GM13977 (cell line): ENCODE measurements at places on chromosomes 4 and X.

GRCh38 chr4:15117270-15117946 lies 115.1 kb downstream of the CPEB2 start:
- no peak for DNase-seq

DNA sequence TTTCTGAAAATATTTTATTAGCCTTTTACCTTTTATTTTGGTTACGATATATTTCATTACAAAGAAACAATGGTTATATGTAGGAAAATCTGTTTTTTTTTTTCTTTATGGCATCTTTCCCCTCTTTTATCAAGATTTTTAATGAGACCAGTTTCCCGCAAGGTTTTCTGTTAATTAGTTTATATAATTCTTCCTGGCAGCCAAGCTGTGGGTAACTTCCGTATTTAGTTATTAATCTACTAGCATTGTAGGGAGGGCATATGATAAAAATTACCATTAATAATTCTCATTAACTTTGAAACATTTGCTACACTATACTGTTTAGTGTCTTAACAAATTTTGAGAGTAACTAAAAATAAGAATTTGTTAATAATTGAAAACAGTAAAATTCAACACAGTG lies 181.1 kb upstream of the GPRIN3 start:
- no peak for DNase-seq

DNA sequence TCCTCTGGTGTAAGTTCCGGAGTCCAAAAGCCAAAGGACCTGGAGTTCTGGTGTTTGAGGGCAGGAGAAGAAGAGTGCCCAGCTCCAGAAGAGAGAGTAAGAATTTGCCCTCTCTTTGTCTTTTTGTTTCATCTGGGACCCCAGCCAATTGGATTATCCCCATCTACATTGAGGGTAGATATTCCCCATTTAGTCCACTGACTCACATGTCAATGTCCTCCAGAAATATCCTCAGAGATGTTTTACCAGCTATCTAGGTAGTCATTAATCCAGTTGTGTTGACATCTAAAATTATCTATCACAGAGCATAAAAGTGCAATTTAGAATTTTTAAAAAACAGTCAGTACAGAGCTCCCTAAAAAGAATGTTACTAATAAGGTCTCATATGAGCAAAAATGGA lies 132.9 kb upstream of the TMEM47 start:
- DNase-seq = no peak

DNA sequence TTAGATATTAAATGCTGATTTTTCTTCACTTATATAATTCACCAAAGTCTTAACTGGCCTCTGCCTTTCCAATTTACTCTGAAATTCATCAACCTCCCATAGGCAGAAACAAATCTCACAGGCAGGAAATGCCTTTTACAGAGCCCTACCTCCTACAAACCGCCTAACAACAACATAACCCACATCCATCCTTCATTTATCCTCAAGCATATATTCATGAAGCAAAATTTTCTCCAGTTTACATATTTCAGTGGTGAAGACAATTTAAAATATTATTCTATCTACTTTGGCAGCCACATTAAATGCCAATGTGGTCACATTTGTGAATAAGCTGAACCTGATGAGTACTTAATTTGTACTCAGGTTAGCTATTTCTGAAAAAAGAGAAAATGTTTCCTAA lies 30.3 kb downstream of the SEPSECS start:
- no peak for DNase-seq

DNA sequence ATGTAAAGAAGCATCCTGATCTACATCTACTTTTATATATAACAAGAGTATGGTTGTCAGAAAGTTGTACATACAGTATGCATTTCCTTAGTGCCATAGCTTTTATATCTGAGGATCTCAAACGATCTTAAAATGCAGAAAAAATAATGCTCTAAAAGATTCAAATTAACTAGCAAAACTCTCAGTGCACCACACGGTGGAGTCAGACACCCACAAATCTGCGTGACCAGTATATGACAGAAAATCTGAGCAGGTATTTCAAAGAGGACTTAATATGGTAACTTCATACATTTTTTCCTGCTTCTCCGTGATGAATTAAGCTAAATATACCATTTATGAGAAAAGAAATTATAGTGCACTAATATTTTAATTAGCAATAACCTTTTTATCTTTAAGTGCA lies 803.0 kb downstream of the DMD start:
- peak; percentile 4 for DNase-seq

GRCh38 chrX:11397680-11398079 lies 104.5 kb downstream of the AMELX start:
- no peak for DNase-seq

GRCh38 chr4:55617587-55618197 lies 18.4 kb downstream of the NMU start:
- DNase-seq = peak; percentile 78

- DNase-seq = peak; percentile 81
Observed at GRCh38 chrX:49230500-49231232, 2.5 kb downstream of the CACNA1F start.

DNA sequence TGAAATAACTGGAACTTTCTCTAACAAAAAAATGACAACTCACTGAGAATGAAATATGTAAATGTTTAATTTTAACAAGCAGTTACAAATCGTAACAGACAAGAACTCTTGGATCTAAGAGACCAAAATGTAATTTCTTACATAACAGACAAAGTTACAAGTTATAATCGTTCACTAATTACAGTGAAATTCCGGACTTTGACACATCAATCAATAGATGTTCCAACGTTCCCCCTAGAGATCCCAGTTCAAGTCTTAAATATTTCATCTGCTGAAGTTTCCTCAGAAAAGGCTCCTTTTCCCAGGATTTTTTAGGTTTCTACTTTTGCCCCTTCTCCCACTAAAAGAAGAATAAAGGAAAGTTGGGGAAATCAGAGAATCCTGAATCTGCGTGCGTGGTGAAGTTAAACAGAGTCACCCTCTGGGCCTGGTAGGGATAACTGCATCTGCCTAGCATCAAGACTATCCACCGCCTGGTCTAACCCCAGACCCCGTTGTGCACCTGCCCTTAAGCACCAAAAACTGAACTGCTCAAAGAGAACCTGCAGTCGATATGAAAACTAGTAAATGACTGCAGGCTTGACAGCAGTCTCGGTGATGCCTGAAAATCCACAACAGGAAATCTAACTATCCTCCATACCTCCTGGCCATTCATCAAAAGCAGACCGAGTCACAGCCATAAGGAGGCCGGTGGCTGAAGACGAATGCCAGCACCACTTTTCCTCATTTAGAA lies 2.3 kb downstream of the IRF2 start:
- DNase-seq = peak; percentile 42

GRCh38 chr4:74374561-74375327 lies 9.8 kb downstream of the EREG start:
- no peak for DNase-seq

DNA sequence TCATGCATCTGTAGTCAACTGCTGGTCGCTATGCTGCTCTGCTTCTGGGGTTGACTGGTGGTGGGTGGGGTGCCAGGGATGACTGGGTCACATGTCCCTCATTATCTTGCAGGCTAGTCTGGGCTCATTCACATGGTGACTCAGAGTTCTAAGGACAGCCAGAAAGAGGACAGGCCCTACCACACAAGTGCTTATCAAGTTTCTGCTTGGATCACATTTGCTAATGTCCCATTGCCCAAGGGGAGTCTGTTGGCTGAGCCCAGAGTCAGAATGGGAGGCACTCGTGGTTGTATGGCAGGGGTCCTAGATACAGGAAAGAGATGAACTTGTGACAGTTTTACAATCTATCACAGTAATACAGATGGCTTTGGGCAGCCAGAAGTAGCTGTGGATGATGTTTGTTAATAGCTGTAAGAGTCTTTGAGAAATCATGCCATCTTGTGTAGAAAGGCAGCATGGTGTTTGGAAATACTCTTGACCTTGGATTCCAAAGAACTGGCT lies 221.3 kb downstream of the GPAT3 start:
- DNase-seq = no peak

DNA sequence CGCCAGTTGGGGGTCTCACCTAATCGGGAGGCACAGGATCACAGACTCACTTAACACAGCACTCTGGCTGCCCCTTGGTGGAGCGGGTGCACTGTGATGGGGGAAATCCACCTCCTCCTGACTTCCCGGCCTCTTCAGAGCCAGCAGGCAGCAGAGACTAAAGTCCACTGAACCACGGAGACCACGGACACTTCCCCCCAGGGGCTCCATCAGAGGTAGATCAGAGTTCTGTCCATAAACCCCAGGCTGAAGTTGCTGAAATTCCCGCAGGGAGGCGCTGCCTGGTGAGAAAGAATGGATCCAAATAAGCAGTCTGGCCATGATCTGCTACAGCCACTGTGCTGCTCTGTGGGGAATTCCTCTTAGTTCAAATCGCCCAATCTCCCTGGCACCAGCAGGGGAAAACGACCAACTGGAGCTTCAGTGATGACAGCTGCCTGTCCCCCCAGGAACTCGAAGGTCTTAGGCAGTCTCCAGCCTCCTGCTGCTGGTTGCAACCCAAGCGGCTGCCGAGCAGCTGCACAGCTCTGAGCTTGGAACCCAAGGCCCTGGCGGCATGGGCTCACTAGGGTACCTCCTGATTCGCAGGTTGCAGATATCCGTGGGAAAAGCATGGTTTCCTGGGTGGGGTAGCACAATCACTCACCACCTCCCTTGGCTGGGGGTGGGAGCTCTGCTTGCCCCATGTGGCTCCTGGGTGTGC lies 106.9 kb upstream of the DCAF12L2 start:
- no peak for DNase-seq

DNA sequence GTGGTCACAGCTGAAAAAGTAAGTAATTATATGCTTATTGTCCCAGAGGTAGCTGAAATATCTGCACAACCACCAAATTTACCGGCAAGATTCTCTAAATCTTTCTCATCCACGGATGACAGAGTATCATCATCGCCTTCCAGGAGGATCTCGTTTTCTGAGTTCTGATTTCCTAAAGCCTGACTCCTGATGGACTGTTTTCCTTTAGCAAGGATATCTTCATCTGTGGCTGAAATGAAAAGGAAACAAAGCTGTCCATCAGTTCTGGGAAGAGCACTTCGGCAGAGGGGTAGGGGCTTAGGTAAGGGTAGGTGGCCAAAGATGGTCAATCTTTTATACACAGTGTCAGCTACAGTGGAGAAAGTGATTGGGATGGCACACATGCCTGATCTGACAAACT lies 8.7 kb downstream of the MAB21L2 start:
- no peak for DNase-seq

- DNase-seq = no peak
Observed at GRCh38 chr4:16588651-16589050, 309.8 kb downstream of the LDB2 start.

- peak; percentile 37 for DNase-seq
Observed at GRCh38 chr4:83174844-83175414, 60.4 kb upstream of the PLAC8 start.

DNA sequence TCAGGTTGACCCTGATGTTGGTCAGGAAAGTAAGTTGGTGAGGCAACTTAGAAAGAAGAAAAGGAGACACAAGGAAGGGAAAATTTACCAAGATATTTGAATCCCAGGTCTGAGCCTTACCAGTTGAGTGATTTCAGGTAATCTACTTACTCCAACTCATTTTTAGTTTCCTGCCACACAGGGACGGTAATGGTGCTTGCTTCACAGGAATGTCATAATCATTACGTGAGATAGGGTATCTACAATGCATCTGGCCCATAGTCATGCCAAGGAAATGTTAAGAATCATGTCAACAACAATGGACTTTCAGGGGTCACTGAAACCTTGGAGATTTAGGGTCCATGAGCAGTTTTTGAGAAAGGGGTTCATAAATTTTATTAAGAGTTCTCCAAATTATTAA lies 195.4 kb upstream of the HHIP start:
- DNase-seq = no peak

DNA sequence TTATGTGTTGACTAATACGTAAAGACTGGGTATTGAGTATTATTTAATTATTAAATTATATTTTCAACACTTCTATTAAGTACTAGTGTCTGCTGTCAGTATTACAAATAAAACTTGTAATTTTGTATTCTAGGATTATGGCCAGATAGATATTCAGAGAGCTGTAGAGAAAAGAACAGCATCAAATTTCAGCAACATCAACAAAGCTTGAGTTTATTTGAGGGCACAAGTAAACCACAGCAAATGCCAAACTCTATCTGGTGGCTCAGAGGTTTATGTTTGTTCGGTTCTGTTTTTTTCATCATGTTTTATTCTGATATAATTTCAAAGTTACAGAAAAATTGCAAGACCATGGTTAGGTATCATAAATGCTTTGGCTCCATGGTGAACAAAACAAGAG lies 1530.5 kb downstream of the PCDH18 start:
- DNase-seq = no peak

GRCh38 chrX:8084006-8084405 lies 87.1 kb downstream of the VCX2 start:
- DNase-seq = no peak

DNA sequence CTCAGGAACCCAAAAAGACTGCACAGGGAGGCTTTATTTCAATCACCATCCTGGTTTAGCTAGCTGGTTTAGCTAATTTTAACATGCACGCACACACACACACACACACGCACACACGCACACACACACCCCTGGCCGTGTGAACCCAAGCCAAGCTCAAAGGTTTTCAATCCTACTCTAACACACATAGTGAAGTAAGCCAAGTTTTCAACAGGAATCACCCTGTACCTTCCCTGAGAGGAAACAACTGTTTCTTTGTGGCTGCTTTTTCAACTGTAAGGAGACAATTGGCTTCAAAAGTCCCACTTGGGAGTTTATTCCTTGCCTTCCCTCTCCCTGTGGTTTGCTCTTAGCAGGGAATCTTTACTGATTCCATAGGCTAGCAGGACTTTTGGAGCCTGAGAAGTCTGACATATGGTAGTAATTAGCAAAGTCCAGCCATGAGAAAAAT lies 98.9 kb upstream of the BMP3 start:
- no peak for DNase-seq

GRCh38 chrX:129781134-129781672 lies 1.5 kb downstream of the SASH3 start:
- DNase-seq = peak; percentile 76

DNA sequence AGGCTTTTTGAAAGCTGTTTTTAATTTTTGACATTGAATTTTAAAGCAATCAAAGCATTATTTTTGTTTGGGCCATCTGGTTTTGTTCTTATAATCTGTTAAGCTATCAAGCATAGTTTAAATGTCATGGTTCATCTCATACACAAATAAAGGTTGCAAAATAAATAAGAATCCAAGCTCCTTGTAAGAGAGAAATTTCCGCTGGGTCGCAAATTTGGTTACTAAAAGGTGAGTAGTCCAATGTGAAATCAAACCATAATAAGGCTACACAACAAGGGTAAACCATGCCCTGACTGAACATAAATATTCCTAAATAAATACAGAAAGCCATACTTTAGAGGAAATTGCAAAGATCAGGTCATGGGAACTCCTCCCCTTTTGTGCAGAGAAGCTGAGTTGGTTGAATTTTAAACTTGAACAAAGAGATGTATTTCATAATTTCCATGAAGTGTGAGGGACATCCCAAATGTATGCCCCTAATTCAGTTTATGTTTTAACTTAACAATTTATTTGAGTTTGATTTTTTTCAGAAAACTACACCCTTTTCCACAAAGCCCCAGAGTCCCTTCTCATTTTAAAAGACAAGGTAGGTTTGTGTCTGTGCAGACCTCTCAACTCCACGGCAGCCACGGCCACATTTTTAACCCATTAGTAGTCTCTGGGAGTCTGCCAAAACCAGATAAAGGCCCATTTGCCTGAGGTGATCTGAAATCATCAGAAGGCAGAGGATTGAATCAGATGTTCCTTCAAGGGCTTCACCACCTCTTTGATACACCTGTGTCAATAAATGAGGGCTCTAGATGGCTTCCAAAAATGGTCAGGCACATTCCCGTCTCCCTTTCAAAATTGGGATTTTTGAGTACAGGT lies 85.2 kb downstream of the PLAC1 start:
- no peak for DNase-seq
